ENCODE measurements at places on chromosomes 2 and 18.

- DNase-seq, result no peak
Observed at GRCh38 chr2:240930631-240931318, 24.6 kb downstream of the CROCC2 start.

- no peak for DNase-seq
Observed at GRCh38 chr2:128260239-128261138, 58.2 kb downstream of the HS6ST1 start.

GRCh38 chr18:79625195-79625923, 54.2 kb upstream of the CTDP1 start:
- no peak for DNase-seq

GRCh38 chr2:108594982-108595464, 60.8 kb downstream of the LIMS1 start:
- DNase-seq, result peak; percentile 17

DNA sequence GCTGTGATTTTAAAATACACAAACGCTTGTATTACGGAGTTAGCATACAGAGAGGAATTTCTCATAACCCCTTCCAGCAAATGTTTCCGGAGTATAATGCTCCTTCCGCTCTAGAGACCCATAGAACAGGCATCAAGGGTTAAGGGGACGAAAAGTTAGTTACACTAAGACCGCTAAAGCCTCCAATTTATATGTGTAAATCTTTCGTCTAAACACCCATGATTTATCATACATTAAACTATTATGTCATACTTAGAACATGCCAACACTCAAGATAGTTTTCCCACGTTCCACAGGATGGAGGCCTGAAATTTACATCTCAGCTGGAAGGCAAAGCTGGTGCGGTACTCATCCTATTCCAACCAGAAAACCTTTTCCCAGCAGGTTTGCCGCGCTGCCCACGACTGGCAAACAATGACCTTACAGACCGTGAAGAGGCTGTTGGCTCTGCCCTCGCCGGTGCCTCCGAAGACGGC, 650 bp downstream of the ORMDL1 start:
- peak; percentile 21 for DNase-seq

DNA sequence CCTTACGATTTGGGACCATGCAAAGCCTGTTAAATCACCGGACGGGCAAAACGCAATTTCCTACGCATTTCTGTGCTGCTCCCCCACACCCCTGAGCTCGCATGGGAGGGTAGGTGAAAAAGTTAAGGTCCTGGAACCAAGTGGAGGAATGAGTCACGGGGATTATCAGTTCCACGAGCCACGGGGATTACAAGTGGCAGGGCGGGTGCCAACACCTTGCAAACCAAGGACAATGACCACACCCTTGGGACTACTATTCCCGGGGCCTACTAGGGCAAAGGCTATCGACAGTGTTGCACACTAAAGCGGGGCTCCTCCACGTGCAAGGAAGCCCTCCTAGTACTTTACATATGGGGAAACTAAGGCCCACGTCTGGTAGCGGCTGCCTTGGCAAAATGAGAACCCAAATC, 447 bp downstream of the RETSAT start:
- DNase-seq, result peak; percentile 88

GRCh38 chr18:48668466-48669179, 129.8 kb downstream of the CTIF start:
- no peak for DNase-seq

DNA sequence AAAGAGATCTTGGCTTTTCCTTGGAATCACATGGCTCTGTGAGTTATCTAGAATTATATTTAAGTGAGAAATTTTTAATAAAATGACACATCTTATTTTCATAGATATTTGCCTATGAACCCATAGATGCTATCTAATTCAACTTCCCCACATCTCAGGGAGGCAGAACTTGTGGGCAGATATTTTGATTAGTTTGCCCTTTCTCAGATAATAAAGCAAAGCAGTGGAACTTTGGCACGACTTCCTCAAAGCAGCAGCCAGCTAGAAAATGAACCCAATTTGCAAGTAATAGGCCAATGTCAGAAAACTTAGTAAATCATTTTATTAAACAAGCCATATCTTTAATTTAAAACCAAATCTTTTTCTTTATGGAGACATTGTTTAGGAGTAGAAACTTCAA, 32.7 kb downstream of the RAB27B start:
- DNase-seq, result no peak

DNA sequence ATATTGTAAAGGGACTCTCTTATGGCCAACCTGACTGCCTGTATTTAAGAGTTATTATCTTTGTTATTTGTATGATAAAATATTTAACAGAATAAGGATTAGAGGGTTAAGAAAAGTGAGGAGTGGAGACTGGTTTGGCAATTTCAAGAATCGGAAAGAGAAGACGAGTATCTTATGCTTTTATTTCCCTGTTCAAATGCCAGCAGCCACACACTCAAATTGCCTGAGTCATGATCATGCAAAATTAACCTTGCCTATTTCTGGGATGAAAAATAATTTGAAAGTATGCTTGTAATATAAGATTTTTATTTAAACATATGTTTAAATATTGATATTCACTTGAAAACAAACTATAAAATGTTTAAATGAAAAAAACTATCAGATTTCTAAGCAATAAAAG, 188.6 kb downstream of the CD226 start:
- DNase-seq, result no peak

DNA sequence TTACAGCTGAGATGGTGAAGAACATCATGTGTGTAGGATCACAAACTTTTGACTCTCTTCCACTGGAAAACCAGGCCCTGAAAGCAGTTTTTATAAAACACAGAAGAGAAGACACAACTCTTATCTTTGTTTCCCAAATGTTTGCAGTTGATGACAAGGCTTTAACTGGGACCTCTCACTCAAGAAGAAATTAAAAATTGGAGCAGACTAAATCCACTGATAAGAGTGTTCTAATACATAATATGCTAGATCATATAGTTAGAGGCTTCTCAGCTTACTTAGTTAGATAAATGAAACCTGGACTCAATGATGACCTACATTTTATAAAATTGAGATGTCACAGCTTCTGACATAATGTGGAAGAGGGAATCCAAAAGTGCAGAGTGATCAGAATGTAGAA, 158.3 kb upstream of the WDSUB1 start:
- DNase-seq, result no peak

- no peak for DNase-seq
Observed at GRCh38 chr18:79787865-79788733, 9.6 kb upstream of the KCNG2 start.

DNA sequence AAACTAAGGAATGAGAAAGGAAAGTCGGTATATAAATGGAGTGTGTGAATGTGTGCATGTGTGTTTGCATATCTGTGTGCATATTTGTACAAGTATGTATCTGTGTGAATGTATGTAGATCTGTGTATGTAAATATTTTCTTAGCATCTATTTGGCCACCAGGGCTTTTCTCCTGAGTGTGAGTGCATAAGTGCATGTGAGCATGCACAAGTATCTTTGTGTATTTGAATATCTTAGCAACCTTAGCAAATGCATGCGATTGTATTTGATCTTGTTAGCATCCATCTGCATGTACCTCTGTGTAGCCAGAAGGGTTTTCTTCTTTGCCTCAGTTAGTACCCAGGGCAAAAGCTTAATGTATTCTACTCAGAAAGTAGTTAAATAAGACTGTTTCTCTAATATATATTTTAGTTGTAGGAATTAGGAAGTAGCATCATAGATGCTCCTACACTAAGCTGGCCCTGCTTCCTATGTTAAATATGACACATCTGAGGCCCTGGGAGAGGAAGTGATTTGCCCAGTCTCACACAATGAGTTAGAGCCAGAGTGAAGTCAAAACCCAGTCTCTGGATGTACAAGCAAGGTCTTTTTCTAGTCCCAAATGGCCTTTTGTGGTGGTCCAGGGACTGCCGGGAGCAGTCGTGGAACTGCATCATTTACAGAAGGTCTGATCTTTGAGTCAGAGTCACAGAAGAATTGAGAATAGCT, 9.2 kb downstream of the FKBP1B start:
- DNase-seq, result no peak

DNA sequence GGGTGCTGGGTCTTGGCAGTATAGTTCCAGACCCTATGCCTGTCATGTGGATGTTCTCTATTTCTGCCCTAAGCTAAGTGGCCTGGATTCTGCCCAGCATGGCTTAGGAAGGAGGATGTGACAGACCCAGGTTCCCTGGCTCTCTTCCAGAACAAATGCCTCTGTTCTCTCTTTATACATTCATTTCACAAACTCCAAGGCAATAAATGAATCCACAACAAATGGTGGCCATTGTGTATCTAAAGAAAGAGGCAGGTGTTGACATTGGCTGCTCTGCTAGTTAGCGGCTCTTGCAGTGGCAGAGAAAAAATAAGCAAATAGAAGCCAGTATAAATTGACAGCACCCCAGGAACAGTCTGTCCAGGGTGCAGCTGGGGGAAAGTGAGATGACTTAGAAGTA, 298.6 kb downstream of the SUCLG1 start:
- DNase-seq, result no peak

- peak; percentile 60 for DNase-seq
Observed at GRCh38 chr18:45828917-45829811, 3.7 kb downstream of the SIGLEC15 start.

GRCh38 chr2:67290451-67291290, 106.5 kb upstream of the ETAA1 start:
- no peak for DNase-seq

DNA sequence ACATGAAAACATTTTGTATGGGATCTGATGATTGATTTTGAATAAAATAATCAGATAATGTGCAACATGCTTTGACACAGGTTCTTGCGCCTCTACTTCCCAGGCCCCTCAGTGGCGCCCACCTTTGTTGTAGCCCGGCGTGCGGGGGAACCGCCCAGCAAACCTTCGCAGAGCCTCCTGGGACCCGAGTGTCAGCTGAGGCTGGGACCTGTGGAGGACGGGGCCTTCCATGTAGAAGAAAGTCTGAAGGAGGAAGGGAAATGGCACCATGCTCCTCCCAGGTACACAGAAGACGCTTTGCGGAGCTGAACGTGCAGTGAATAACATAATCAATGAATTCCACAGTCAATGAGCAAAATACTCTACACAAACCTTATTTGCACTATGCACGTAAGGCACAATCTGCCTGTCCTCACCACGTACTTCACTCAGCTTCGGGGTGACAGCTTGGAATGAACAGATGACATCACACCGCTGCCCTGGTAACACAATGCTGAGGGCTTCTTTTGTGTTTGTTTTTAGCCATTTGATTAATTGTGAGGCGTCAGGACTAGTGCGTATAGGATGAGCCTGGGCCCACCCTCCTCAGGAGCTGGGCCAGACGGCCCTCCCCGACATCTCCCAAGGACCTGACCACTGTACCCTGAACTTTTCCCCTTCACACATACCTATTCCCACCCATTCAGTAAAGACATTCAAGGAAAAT, 78.1 kb downstream of the TWIST2 start:
- no peak for DNase-seq

DNA sequence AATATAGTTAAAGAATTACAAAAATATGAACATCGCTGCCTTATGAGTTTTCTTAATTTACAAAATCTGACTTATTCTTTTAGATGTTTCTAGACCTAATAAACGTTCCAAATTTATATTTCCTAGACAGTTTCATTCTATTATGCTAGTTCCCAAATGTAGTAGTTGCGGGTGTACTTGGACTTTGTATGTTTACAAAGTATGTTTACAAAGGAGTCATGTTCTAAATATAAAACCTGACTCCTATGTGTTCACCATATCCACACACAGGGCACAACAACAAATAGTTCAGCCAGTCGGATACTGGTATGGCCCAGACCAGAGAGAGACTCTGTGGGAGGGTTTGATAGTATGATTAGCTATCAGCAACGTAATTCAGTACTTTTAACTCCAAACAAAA, 230.7 kb downstream of the KCNH7 start:
- DNase-seq, result no peak

- DNase-seq, result no peak
Observed at GRCh38 chr2:183185534-183185933, 61.3 kb downstream of the NUP35 start.

GRCh38 chr2:25347205-25347815, 5.6 kb upstream of the DNMT3A start:
- DNase-seq, result peak; percentile 26

GRCh38 chr18:25805323-25805722, 285.1 kb downstream of the SS18 start:
- no peak for DNase-seq

DNA sequence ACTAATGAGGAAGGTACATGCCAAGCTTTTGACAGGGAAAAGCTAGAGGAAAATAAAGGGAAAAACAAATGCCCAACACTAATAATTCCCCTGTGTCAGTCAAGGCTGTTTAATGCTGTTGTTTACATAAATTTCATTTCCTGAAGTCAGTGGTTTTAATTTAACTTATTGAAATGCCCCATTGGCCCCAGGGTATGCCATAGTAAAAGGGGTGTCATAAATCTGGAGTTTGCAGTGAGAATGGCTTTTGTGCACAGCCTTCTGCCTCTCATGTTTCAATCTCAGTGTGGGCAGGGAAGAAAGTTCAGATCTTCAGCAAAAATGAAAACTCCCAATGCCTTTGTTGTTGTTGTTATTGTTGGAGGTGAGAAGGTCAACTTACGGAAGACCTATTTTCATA, 550.1 kb upstream of the DCC start:
- DNase-seq, result no peak

DNA sequence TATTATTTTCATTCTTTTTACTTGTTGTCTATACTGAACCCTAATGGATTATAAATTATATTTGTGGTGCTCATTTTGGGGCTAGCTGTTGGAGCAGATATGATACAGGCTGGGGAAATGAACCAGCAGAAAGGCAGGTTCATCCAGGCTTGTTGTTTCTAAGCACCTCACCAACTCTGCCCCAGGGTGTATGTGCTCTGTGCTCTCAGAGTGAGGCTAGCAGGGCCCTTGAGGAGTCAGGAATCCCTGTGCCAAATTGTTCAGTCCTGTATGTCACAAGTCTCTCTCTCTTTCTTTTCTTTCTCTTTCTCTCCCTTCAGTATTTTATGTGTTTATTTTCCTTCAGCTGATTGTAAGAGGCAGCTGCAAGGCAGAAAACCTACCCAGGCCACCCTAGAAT, 181.1 kb upstream of the DPP10 start:
- no peak for DNase-seq

- DNase-seq, result no peak
Observed at GRCh38 chr2:37575780-37576179, 95.7 kb downstream of the CDC42EP3 start.

GRCh38 chr2:205892665-205893259, 193.2 kb downstream of the INO80D start:
- no peak for DNase-seq

DNA sequence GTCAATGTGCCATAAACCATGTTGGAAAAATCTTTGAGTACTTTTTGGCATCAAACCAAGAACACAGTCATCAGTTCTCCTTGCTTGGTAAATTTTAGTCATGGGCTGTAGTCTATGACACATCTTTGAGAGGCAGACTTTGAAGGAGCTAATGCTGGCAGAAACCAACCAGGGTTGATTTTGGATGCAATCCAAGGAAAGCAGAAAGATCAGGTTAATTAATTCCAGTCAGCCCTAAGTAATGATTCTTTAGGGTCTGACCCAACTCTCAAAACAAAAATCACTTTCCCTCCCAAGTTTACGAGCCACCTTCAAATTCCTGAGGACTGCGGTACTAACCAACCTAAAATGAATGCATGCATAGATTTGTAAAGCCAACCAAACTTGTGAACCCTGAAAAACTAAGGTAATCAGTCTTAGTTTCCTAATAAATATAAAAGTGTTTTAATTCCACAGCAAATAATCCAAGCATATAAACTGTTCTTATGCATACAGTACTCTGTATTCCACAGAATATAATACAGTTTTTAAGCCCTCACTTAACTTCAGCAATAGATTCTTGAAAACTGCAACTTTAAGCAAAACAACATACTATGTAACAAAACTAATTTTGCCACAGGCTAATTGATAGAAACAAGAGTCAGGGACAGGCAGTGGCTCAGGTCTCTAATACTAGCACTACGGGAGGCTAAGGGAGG, 22.0 kb downstream of the AP1S3 start:
- DNase-seq, result peak; percentile 69

- DNase-seq, result no peak
Observed at GRCh38 chr2:122007577-122007976, 252.1 kb downstream of the TSN start.

Data from LoVo (cell line).